ENCODE measurements at places on chromosomes 3 and 15. TPM values are rescaled to one million over a fixed set of nuclear protein-coding genes. Genes with fewer than 3 reads are reported as not detected.

IL20RB gene
- 12.7 TPM for total RNA-seq

TRPM1 gene
- not detected for total RNA-seq

SLC51A gene
- not detected for total RNA-seq

GRCh38 chr3:129325383-129325782 is 46.7 kb downstream of the HMCES start:
- DNase-seq: no peak

DNA sequence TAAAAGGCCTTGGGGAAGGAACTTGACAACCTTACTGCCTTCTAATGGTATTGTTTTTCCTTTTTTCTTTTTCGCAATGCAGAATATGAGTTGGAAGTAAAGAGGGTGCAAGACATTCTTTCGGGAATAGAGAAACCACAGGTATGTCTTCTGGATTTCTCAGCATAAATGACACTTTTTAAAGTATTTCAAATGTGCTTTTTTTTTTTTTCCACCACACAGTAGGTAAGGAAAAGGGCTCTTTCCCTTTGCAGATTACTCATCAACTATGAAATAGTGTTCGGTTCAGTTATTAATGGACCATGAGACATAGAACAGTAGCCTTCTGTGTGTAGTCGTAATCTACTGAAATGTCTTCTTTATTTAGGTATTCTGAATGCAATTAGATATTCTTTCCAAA is 162.4 kb downstream of the GHSR start:
- DNase-seq: peak; percentile 63

MAP6D1 gene
- total RNA-seq: 1.4 TPM

HGD gene
- total RNA-seq: 0.50 TPM

SPATA12 gene
- 0.21 TPM for total RNA-seq

GRCh38 chr15:64095431-64095794 is 369 bp upstream of the SNX1 start:
- DNase-seq: no peak

DNA sequence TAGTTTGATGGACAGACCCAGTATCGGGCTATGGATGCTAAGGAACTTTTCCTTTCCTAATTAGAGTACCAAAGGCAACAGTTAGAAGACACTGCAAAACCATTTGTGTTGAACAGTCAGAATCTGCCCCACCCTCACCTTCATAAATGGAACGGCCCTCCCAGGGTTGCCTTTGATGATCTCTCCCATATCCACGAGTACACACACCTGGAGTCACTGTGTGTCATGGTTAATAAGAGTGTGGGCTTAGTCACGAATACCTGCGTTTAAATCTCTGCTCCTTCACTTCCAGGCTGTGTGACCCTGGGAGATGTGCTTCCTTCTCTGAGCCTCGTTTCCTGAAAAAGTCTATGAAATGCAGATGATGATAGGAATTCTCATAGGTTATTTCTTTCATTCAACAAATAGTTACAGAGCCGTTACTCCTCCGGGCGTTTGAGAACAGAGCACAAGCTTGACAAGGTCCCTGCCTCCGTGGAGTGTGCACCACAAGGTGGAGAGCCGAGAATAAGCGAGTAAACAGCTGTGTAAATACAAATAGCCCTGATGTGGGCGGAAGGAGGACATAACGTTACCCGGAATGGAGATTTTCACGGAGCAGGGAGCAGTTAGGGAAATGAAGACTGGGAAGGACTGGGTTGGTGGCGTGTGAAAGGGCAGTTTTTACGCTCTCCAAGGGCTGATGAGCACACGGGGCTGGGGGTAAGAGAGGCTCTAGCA is 6.7 kb downstream of the SLC51A start:
- peak; percentile 17 for DNase-seq

- DNase-seq: no peak
Measured at GRCh38 chr3:99418209-99418635, 220.2 kb upstream of the COL8A1 start.

- no peak for DNase-seq
Measured at GRCh38 chr3:110262896-110263295, 808.7 kb upstream of the NECTIN3 start.

GRCh38 chr3:49638445-49638844 is 35.7 kb upstream of the APEH start:
- DNase-seq: peak; percentile 70

- DNase-seq: no peak
Measured at GRCh38 chr3:46062679-46063078, 35.4 kb upstream of the XCR1 start.

DNA sequence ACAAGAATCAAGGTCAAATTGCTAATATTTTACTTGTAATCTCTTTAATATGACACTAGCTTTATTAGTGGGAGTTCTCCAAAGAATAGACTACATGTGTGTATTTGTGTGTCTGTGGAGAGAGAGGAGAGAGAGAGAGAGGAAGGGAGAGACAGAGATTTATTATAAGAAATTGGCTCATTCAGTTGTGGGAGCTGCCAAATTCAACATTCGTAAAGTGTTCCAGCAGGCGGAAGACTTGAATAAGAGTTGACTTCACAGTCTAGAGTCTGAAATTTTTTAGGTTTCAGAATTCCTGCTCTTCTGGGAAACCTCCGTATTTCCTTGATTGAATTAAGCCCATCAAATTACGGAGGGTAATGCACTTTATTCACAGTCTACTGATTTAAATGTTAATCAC is 4.7 kb upstream of the CLDN1 start:
- no peak for DNase-seq

FBXO40 gene
- total RNA-seq: not detected

CNTN3 gene
- 29.8 TPM for total RNA-seq

TLR9 gene
- not detected for total RNA-seq

RARB gene
- total RNA-seq: not detected

TRIM42 gene
- total RNA-seq: not detected

DNA sequence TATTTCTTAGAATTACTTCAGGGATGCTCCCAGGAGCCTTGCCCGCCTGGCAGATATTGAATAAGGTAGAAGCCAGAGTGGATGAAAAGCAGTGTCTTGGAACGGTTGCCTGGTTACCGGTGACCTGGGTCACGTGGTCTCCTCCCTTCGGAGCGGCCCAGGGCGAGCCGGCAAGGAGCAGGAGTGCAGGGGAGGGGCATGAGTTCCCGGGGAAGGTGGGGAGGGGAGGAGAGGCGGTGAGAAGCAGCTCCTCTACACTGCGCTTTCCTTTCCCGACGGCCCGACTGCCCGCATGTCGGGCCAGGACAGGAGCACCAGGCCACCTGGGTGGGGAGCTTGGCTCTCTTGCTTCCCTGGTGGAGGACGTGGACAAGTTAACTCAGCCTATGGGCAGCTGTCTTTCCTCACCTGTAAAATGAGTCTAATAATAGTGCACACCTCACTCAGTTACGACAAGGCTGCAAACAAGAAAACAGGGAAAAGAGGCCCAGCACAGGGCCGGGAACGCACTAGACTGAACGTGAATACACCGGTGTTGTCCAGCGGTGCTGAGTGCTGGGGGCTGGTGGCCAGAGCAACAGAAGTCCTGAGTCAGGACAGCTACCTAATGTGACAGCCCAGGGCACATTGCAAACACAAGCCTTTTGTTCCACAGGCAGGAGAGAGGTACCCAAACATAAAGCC is 198.3 kb downstream of the ADAMTS9 start:
- peak; percentile 2 for DNase-seq

DNA sequence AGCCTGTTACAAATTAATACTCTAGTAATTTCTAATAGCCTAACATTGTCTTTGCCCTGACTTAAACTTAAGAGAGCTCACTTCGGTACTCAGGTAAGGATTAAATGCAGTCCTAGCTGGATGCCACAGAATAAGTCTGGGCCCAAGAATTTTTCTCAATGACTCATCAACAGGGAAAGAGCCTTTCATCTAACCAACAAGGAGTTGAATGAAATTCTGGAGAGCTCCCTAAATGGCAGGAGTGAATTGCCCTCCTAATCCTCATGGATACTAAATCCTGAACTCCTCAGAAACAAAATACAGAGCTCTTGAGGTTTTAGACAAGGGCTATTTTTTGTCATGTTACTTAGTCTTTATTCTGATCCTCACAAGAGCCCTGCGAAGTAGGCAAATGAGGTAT is 159.5 kb downstream of the PLCH1 start:
- DNase-seq: no peak

PLAAT1 gene
- total RNA-seq: 0.61 TPM

DNA sequence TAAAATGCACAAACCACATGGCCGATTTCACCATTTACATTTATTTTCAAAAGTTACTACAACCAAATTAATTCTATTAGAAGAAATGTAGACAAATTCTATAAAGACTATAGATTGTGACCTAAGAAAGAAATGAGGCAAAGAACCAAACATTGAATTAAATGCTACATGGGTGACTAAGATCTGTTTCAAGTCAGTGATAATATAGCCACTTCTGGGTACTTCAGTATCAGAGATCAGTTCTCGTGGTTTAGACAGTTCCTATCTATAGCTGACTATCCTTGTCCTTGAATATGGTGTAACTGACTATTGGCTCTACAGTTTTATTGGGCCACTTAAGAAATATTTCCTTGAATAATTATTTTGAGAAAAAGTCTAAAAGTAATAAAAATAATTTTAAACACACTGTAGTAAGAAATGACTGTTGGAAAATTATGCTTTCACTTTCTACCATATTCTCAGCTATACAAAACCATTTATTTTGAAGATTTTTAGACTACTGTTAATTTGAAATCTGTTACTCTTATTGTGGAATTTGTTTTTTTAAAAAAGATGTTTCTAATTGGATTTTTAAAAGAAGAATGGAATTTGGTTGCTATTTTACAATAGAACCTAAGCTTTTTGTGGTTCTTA is 14.1 kb downstream of the KCNMB3 start:
- no peak for DNase-seq

DNA sequence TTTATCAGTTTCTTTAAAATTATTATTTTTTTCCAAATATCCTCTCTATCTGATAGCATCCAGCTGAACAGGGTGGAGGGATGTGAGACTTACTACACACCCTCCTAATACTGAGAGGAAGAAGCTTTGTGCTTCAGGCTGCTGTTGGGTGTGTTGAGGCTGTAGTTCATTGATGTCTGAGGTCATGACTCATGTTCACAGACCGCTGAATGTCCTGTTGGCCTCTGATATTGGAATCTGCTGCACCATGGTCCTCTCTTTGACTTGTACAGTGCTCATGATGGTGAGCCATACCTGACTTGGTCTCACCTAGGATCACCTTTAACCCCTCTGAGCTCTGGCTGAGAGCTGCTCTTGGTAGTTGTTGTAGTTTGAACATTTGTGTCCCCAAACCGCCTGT is 302.9 kb downstream of the SATB1 start:
- DNase-seq: peak; percentile 45

Measured in mammary epithelial cell (primary cell).